ENCODE measurements at places on chromosomes 16 and 17. TPM values are rescaled to one million over a fixed set of nuclear protein-coding genes. Genes with fewer than 3 reads are reported as not detected.

The FAM20A gene
- 0.36 TPM for total RNA-seq

The GCGR gene
- not detected for total RNA-seq

The CNGB1 gene
- not detected for total RNA-seq

The LPO gene
- not detected for total RNA-seq

The CES5A gene
- total RNA-seq, result not detected

The PYCARD gene
- 64.8 TPM for total RNA-seq

The PKMYT1 gene
- total RNA-seq, result 27.3 TPM

The AMZ2 gene
- 92.5 TPM for total RNA-seq

The CES1 gene
- total RNA-seq, result not detected

The TEKT1 gene
- not detected for total RNA-seq

The TNFRSF17 gene
- total RNA-seq, result 0.48 TPM

Data from RPMI7951 (cell line).